ENCODE measurements at places on chromosomes 4 and X.

- no peak for DNase-seq
Measured at GRCh38 chr4:42641656-42642055, 15.2 kb downstream of the ATP8A1 start.

DNA sequence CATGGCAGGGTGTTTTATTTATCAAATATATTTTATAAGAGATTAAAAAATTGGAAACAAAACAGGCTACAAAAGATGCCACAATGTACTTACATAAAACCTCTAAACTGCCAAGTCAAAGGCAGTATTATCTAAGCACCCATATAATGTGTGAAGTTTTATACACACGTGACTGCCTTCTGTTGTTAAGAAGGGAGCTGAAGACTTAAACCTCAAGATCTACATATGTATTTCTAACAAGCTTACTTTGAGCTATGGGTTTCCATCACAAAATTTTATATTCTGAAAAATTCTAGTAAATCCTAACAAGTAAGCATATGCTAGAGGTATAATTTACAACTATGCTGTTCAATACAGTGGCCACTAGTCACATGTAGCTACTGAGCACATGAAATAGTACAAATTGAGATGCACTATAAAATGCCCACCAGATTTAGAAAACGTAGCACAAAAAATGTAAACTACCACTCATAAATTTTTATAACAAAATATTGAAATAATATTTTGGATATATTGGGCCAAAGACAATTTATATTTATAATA, 9.8 kb downstream of the ATP8A1 start:
- no peak for DNase-seq

GRCh38 chrX:38110231-38110630, 103.9 kb downstream of the SYTL5 start:
- no peak for DNase-seq

GRCh38 chr4:125773502-125773901, 458.7 kb downstream of the FAT4 start:
- DNase-seq, result no peak

DNA sequence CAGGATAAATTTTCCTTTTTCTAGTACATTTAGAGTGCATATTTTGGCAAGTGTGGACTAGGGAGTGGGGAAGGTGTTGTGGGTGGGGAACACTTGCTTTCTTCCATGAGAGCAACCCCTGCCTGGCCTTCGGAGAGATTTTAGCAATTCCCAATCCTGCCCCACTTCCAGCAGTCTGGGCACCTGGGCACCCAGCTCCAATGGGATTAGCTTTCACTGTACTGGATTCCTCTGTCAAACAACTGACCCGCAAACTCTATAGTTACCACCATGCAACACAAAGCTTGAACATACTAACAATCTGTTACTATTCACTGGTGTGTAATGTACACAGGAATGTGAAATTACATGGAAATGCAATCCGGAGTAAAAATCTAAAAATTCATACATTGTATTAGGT, 50.3 kb downstream of the SH3RF1 start:
- DNase-seq, result no peak

GRCh38 chrX:113399506-113400192, 559.0 kb upstream of the AMOT start:
- no peak for DNase-seq

DNA sequence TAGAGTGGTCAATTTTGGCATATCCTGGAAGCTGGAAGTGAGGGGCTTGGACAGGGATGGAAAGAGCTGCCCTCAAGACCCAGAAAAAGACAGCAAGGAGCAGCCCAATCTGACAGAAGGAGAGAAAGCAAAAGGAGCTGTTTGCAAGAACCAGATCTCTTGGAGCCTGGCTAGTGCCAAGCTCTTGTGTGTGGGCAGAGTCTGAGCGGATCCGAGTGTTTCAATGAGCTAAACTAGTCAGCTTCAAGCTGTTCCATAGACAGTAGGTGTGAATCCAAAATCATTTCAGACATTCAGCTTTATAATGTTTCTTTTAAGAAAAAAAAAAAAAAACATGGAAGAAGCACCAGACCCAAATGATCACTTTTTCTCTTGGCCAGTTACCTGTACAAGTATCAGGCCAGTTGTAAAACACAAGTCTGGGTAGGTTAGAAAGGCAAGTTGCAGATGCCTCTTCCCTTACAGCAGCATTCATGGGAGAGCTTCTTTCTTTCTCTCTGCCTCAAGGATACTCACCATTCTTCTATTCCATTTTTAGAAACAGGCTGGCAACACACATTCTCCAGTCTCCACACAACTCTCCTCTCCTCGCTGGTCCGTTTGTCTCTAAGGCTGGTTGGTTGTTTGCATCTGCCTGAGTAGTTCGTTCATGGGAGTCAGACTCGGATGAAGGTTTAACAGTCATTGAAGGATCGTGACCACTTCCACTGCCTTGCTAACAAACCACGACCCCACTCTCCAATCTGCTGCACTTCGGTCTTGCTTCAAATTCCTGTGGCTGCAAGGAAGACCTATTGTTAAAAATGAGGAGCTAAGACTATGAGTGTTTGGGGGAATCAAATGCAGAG, 105.2 kb upstream of the GATB start:
- DNase-seq, result no peak

DNA sequence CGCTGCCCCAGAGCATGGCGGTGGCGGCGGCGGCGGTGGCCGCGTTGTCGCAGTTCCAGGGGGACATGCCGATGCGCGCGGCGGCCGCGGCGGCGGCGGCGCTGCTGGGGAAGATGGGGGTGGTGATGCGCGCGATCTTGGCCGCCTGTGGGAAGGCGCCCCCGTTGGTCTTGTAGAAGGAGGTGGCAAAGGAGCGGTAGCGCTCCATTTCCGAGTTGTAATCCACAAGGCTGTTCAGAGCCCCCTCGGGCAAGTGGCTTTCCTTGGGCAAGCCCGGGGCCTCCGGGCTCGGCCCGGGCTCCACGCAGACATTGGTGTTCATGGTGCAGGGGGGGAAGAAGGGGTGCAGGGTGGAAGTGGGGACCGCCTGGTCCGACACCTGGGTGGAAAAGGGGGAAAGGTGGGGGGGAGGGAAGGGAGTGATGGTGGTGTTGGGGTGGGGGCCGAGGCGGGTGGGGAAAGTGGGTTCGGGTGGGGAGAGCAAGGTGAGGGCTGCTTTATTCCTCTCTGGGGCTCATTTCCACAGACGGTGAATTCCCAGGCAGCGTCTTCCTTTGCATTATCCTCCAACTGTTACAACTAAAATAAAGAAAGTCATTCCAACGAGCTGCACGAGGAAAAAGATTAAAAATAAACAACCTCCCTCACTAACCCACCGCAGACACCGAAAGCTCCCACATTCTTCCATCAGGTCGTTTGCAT, 3.1 kb downstream of the CXXC4 start:
- DNase-seq, result peak; percentile 47

GRCh38 chr4:40255393-40256281, 58.8 kb downstream of the RHOH start:
- no peak for DNase-seq

DNA sequence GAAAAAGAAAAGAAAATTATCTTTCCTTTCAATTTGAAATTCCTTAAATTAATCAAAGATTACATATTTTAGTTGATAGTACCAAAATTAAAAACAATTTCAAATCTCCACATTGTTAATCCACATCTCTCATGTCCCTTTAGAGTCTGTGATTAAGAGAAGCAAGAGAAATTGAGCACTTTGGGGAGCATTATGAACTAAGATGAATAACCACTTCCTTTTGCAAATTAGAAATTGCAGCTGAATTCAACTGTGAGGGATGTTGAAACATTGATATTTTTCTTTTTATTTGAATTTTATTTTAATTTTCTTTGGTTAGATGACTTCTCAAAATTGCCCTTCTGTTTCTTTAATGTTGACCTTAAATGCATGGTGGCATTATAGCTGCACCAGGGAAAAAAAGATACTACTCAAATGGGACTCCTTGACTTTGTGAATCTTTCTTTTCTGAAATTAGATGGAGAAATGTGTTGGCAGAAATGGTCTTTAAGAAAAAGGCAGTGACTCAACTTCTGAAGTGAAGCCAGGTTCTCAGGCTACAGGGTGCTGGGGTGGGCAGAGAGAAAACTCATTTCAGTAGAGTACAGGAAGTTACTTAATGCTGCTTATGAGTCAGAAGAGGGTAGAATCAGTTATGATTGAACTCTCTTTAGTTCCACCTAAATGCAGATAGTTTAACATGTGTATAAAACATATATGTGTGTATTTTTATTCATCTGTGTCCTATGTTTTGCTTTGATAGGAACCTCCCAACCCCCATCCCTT, 92.0 kb upstream of the TNIP3 start:
- DNase-seq, result no peak

DNA sequence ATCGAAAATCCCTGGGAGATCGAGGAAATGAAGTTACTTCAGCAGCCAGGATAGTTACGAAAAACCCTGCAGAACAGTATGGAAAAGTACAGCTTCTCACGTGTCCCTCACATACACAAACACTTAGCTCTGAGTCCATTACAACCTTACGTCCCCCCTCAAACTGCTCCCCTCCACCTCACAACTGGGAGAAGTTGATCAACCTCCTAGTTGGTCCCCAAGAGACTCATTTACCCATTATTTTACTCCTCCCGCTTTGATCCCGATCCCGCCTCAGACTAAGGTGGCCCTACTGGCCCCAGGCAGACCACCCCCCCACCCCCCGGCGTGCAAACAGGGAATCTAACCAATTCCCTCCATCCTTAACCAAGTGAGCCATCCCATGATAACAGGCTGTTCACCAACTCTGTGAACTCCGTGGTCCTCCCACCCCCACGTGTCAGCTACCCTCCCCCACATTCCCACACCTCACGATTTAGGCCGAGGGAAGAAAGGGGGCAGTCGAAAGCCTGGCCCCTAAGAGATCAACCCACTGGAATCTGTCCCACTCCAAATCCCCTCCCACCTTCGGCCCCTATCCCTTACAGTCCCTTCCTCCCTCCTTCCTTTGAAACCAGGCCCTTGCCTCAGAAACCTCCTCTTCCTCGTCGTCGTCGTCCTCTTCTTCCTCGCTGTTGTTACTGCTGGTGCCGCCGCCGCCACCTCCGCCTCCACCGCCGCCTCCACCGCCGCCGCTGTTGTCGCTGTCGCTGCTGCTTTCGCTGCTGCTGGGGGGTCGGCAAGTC, 755 bp downstream of the ANKRD17 start:
- peak; percentile 0 for DNase-seq

DNA sequence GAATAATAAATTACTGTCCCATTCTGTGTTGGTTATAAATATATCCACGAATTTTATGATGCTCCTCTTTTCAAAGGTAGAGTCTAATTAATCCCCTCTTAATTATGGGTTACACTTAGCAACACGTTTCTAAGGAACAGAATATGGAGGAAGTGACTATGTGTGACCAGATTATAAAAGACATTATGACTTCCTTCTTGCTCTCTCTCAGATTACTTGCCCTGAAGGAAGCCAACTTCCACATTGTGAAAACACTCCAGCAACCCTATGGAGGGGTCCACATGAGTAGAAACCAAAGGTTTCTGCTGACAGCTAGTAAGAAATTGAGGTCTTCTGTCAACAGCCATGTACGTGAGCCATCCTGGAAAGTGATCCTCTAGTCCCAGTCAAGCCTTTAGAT, 59.3 kb downstream of the WDFY3 start:
- DNase-seq, result no peak

DNA sequence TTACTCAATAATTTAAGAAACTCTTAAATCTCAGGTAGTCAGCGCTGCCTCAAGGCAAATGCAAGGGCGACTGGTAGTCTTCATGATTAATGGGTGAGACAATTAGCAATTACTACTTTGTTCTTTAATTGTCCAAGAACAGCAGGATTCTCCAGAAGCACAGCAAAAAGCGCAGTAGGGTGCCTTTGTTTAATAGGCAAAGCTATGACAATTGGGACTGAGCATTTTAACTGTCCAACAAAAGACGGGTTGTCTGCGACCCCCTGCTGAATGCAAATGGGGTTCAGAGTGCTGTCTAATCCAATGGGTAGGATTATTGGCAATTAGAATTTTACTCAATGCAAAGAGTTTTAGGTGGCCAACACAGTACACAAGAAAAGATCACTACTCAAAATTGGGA, 286.1 kb downstream of the CHIC1 start:
- no peak for DNase-seq

DNA sequence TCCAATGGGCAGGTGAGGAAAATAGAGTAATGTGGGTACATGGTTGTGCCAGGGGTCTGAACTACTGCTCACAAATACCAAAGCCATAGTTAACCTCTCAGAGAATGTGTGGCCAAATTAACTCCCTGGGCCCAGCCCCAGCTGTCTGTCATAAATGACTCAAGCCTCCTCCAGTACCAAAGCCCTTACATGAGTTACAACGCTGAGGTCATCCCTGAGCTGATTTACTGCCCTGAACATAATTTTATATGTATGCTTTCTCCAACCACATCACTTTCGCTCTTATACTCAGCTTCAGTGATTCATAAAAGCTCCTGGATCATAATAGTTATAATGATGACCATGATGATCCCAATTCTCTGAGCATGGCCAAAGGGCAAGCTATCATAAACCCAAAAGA, 283.9 kb downstream of the NKX6-1 start:
- DNase-seq, result no peak

DNA sequence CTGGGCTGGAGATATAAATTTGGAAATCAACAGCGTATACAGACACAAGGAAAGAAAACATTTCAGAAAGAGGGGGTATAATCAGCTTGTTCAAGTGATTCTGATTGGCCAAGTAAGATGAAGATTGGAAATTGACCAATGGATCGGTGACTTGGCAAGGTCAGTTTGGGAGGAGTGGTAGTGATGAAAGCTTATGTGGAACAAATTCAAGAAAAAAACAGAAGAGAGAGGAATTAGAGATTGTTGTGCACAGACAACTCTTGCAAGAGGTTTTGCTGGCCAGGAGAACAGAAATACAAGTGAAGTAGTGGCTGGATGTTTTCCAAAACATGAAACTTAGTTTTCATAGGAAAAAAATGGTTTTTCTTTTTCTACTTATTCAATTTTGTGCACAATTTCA, 16.3 kb downstream of the CD38 start:
- DNase-seq, result no peak

GRCh38 chr4:123731035-123731434, 334.4 kb downstream of the SPRY1 start:
- no peak for DNase-seq

- no peak for DNase-seq
Measured at GRCh38 chr4:156576946-156577345, 394.7 kb downstream of the PDGFC start.

- DNase-seq, result no peak
Measured at GRCh38 chr4:153223930-153224329, 19.7 kb downstream of the TRIM2 start.

GRCh38 chr4:38872620-38873019, 5.0 kb downstream of the FAM114A1 start:
- no peak for DNase-seq

GRCh38 chr4:36966756-36967460, 277.6 kb upstream of the NWD2 start:
- no peak for DNase-seq

DNA sequence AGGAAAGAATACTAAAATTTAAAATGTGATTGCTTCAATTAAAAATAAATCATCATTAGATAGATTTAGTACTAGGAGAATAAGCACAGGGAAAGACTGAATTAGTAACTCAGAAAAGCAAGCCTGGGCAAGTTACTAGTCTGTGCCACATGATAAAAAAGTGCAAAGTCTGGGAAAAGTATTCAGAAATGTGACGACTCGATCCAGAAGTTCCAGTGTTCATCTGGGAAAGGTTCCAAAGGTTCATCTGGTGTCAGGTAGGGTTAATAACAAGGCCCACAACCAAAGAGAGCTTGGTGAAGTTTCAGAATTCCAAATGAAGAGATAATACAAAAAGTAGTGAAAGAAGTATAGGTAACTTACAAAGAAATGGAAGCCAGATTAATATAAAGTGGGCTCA, 78.3 kb upstream of the ARSJ start:
- no peak for DNase-seq

- DNase-seq, result no peak
Measured at GRCh38 chrX:26670521-26670920, 454.6 kb downstream of the MAGEB5 start.

All from NCI-H1436 (cell line).